Spinal cord (tissue), 10 donors: ENCODE measurements at places on chromosomes 4 and X. TPM values are rescaled to one million over a fixed set of nuclear protein-coding genes. Genes with fewer than 3 reads are reported as not detected.

GRCh38 chr4:77819404-77819842, 255 bp upstream of the CNOT6L start:
- DNase-seq: no peak

DNA sequence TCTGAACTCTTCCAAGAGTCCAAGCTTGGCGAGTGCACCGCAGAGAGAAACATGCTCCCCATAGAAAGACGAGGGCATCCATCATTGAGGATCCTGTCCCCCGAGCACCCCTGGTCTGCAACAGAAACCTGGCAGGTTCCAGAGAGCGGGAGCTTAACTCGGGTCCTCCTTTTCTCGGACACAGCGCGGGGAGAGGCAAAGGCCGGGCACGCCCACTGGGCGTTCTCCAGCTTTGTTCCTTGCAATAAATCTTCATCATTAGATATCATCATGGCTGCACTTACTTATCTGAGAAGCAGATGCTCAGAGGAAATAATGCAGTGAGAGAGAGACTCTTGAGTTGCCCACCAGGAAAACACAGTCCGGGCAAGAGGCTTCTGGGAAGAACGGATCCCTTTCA, 90.1 kb upstream of the PSAPL1 start:
- DNase-seq: no peak

Gene ATOH1
- polyA plus RNA-seq: not detected

DNA sequence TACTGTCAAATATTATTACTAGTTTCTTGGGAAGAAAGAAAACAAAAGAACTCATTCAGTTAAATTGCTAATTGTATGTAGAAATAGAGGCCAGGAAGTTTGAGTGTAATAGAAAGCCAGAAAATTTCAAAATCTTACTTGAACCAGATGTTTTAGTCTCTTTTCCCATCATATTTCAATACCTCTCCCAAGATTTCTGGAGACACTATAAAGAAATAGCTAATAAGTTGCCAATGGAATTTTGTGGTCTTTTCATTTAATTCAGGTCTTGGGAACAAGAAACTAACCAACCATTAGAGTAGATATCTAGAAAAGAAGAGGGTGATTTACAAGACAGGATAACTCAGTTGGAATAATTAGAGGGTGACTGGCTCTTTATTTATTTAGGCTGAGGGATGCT, 112.2 kb downstream of the AGTR2 start:
- DNase-seq: no peak

Gene FGFR3
- 216 TPM for polyA plus RNA-seq

Gene ASB12
- 1.2 TPM for polyA plus RNA-seq

Gene SUPT20HL1
- 0.27 TPM for polyA plus RNA-seq

GRCh38 chr4:166014411-166014810, 141.4 kb downstream of the TLL1 start:
- DNase-seq: no peak

Gene CXCL1
- polyA plus RNA-seq: 1.4 TPM

- DNase-seq: no peak
These were observed 186.4 kb upstream of the GALNT7 start for GRCh38 chr4:172982151-172982590.
